ENCODE measurements at places on chromosomes 2 and 18.
A peak's percentile ranks its signal among the peaks of the same experiment; 100 is the strongest.

DNA sequence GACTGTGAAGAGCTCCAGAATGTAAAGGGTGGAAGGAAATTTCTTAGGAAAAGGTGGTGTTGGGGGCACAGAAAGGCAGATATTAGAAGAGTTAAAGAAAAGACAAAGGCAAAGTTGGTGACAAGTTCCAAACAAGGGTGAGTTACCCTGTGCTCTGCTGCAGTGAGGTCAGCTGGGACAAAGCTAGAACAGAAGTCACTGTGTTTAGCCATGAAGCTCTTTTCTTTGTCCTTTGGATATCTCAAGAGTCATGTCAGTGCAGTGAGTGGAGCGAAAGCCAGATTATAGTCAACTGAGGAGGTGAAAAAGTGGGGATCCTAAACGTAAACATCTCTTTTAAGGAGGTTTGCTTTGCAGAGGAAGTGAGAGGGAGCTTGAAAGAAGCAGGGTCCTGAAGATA is 187.8 kb upstream of the ALPP start:
- no peak for DNase-seq

DNA sequence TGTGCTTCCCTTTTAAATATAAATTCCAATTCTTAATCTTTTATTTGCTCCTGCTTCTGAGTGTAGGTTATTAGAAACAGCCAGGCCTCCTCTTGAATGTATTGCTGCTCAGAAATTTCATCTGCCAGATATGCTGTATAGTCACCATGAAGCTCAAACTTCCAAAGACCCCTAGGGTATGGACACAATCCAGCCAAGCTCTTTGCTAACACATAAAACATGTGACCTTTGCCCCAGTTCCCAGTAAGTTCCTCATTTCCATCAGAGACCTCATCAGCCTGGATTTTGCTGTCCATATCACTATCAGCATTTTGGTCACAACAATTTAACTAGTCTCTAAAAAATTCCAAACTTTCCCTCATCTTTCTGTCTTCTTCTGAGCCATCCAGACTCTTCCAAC is 75.2 kb downstream of the MAP2 start:
- DNase-seq = no peak

DNA sequence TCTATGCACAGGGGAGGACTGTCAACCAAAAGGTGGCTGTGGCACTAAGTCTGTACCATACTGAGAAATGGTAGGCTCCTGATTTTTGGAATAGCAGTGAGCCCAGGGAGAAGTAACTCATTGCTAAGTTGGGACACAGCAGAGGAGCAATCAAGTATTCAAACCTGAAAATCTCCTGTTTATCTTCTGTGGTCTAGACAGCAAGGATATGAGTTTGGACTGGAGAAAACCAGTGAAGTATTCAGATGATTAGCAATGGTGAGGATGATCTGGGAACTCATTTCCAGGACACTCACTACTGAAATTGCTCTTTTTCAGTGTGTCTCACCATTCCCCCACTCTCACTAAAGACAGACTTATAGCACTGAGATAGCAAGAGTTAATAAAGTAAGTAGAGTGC is 112.0 kb downstream of the GULP1 start:
- no peak for DNase-seq

DNA sequence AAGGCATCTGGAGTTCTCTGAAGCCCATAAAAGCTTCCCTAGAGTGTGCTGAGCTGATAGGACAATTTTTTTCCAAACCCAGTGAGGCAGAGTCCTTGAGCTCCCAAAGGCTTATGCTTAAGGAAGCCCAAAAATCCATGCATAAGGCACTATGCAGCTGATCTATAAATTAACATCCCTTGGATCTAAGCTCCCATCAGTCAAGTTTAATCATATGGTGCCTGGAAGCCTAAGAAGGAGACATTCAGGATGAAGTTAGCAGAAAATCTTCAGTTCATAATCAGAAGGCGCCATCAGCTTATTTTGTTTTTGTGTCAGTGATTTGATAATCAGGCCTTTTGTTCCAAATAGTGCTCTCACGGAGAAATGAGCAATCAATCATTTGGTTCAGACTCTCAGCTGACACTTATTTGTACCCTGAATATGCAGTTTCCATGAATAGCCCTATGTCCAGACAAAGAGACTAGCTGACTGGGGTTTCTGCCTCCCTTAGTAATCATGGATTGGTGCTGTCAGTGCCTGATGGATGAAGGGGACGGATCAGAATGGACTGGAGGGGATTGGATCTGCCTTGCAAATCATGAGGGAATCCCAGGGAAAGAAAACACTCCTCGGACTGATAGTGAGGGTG is 464.8 kb upstream of the RGPD4 start:
- no peak for DNase-seq

GRCh38 chr2:235594964-235595363 is 101.1 kb downstream of the AGAP1 start:
- DNase-seq = no peak

- DNase-seq = no peak
Observed at GRCh38 chr18:34321066-34321465, 96.4 kb upstream of the NOL4 start.

GRCh38 chr2:18368008-18368407 is 192.4 kb downstream of the RDH14 start:
- no peak for DNase-seq

GRCh38 chr2:180662941-180663471 is 317.4 kb upstream of the UBE2E3 start:
- peak; percentile 36 for DNase-seq
